ENCODE measurements at places on chromosomes 2 and 18.

GRCh38 chr2:202135091-202135874 lies 62.2 kb downstream of the KIAA2012 start:
- DNase-seq: no peak

DNA sequence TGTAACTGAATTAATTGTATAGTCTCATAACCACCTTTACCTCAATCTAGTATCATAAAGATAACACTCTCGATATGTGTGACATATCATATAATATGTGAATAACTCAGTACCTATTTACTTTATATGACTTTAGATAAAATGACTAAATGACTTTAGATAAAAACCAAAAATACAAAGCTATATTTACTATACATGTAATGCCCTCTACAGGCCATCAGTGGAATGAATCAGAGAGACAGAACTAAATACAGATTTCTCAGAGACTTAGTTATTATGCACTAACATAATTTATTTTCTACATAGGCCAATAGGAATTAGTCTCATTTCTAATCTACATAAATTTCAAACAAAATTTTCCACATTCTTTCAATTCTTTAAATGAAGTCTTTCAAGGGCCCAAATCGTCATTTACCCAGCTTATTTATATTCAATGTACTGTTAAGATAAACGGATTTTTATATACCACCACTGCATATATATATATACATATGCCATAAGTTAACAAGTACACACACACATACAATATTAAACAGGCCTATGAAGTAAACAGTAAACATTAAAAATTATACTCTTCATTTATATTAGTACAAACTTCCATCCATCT lies 219.9 kb downstream of the EXOC6B start:
- DNase-seq: peak; percentile 15

GRCh38 chr2:12430407-12431133 lies 286.2 kb upstream of the TRIB2 start:
- DNase-seq: no peak

DNA sequence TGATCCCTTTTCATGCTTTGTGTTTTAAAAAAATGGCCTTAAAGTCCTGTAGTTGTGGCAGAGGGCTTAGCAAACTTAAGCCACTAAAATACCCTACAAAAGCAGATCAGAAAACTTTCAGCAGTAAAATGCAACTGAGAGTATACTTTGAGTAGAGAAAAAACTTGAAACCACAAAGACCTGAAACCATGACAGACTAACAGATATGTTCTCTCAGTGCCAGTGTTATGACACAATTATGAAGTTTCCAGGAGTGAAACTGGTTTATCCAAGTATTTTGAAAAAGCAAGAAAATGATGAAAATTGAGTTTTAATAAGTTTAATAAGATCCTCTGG lies 74.5 kb downstream of the SPRED2 start:
- no peak for DNase-seq

DNA sequence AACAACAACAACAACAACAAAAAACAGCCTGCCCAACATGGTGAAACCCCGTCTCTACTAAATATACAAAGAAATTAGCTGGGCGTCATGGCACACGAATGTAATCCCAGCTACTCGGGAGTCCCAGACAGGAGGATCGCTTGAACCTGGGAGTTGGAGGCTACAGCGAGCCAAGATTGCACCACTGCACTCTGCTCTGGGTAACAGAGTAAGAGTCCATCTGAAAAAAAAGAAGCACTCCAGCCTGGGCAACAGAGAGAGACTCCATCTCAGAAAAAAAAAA lies 344.1 kb upstream of the PLGLB2 start:
- no peak for DNase-seq

GRCh38 chr18:2978661-2979106 lies 34.3 kb downstream of the LPIN2 start:
- DNase-seq: peak; percentile 48

Data from A549 (cell line).